ENCODE measurements at places on chromosomes 12 and 14.

DNA sequence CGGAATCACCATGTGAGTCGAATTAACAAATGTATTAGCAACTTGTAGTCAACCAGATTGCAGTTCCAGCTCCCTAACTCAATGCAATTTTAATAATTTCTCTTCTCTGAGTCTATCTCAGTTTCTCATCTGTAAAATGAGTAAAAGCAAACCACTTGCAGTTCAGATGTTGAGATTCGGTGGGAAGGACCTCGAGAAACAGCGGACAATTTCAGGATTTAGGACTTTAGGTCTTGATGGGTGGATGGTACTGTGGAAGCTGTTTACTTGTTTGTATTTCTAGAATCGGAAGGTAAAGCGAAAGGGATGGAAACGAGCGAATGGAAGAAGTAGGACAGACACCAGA lies 510 bp upstream of the TTC8 start:
- no peak for DNase-seq

DNA sequence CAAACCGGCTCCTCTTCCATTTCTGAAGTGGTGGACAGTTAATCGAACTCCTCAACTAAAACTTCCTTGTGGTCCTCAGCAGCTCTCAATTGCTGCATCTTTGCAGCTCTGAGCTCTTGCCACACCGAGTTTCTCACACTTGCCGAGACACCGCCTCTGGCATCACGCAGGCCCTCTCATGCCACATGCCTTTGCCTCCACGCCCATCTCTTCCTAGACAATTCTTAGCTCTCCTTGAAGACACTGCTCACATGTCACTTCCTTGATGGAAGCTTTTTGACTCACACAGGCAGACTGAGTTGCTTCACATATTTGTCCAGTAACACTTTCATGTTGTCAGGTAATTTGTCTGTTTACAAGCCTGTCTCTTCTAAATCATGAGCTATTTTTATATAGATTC lies 29.2 kb downstream of the KCNA1 start:
- DNase-seq, result no peak

DNA sequence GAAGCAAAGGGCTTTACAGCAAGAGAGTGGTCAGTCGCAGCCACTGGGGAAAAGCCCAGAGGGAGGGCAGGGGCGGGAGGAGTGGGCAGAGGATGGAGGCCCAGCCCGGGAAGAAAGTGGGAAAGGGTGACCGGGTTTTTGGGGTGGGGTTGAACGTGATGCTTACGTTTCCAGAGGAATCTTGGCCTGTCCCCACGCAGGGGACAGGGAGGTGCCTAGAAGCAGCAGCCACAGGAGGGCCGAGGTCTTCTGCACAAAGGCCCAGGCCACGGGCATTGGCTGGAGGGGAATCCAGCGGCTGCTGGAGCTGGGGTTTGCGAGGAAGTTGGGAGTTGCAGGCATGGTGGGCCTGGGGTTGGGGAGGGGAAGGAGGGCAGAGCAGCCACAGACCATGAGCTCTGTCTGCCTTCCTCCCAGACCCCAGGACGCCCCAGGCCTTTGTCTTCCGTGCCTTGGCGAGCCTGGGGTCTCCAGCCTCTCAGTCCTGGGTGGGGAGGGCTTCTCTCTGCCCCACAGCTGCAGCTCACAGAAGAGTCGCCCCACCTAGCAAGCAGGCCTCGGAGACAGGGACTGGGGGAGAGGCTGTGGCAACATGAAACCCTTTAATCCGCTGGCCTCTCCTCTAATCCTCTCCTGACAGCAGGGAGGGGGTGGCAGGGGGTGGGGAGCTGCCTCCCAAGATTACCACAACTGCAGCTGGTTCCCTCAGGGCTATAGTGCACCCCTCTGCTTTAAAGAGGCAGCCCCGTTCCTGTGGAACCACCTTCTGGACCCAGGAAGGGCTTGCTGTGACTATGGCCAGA lies at the start of gene CACNA2D4:
Gene CACNA2D4 (minus strand): TSS at position 572 of the 803 bp plus-strand sequence. CDS start 179 bp downstream, at position 393.
- no peak for DNase-seq

DNA sequence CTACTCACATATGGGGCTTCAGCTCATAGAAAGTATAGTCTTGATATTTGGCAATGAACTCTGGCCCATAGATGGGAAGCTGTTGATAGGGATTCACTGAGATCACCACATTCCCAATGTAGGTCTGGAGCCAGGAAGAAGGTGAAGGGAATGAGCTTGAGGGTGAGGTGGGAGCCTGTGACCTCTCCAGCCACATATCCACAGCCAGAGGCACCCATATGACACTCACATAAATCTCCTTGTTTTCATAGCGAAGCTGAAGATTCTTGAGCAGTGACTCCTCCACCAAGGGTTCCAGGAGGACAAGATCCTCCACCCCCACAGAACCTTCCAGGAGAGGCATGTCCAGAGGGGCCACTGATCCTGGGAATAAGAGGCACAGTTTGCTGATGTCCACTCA lies 1.9 kb downstream of the MYO1A start:
- no peak for DNase-seq
